ENCODE measurements at places on chromosomes 11 and 22. TPM values are rescaled to one million over a fixed set of nuclear protein-coding genes. Genes with fewer than 3 reads are reported as not detected.

The CDKN1C gene
- total RNA-seq, result 0.76 TPM

The OR8J1 gene
- total RNA-seq, result not detected

The CDC42EP1 gene
- 40.9 TPM for total RNA-seq

The CAVIN3 gene
- 34.0 TPM for total RNA-seq

The OR8K1 gene
- total RNA-seq, result not detected

The TMEM109 gene
- 128 TPM for total RNA-seq

The CCDC134 gene
- total RNA-seq, result 4.4 TPM

The SCGB1D2 gene
- total RNA-seq, result not detected

The DGCR2 gene
- 23.2 TPM for total RNA-seq

The DMC1 gene
- total RNA-seq, result 3.5 TPM

The DGKZ gene
- 48.9 TPM for total RNA-seq

The PDGFB gene
- 4.5 TPM for total RNA-seq

The UPK3A gene
- total RNA-seq, result not detected

The LBHD1 gene
- total RNA-seq, result 6.6 TPM

The NPAS4 gene
- total RNA-seq, result not detected

The GALNT18 gene
- 19.0 TPM for total RNA-seq

The CLMP gene
- total RNA-seq, result 24.7 TPM

The SMTNL1 gene
- not detected for total RNA-seq

The WNT7B gene
- 140 TPM for total RNA-seq

The LDLRAD3 gene
- 23.6 TPM for total RNA-seq

The CARNS1 gene
- total RNA-seq, result 0.18 TPM

The AIFM3 gene
- 3.4 TPM for total RNA-seq

The JAML gene
- not detected for total RNA-seq

The NDUFC2 gene
- total RNA-seq, result 243 TPM

The TEX54 gene
- not detected for total RNA-seq

The GVQW3 gene
- total RNA-seq, result 1.4 TPM

The RIMBP3C gene
- total RNA-seq, result 0.23 TPM

The DEUP1 gene
- not detected for total RNA-seq

The ELFN2 gene
- total RNA-seq, result 9.0 TPM

The DNAL4 gene
- 9.8 TPM for total RNA-seq

The UBE2L6 gene
- total RNA-seq, result 27.7 TPM
